K562 (cell line): ENCODE measurements at places on chromosomes 1 and 21. TPM values are rescaled to one million over a fixed set of nuclear protein-coding genes. Genes with fewer than 3 reads are reported as not detected.

- no peak for DNase-seq
Observed at GRCh38 chr1:32100359-32100758, 7.5 kb upstream of the KPNA6 start.

GRCh38 chr1:36796733-36797132 lies 237.6 kb downstream of the GRIK3 start:
- no peak for DNase-seq

Gene LEFTY2
- not detected in 2 replicates for total RNA-seq

GRCh38 chr1:115090540-115090939 lies 1.2 kb upstream of the TSPAN2 start:
- DNase-seq: no peak

Gene XKR8
- total RNA-seq: 2.5 and 2.8 TPM in 2 replicates

DNA sequence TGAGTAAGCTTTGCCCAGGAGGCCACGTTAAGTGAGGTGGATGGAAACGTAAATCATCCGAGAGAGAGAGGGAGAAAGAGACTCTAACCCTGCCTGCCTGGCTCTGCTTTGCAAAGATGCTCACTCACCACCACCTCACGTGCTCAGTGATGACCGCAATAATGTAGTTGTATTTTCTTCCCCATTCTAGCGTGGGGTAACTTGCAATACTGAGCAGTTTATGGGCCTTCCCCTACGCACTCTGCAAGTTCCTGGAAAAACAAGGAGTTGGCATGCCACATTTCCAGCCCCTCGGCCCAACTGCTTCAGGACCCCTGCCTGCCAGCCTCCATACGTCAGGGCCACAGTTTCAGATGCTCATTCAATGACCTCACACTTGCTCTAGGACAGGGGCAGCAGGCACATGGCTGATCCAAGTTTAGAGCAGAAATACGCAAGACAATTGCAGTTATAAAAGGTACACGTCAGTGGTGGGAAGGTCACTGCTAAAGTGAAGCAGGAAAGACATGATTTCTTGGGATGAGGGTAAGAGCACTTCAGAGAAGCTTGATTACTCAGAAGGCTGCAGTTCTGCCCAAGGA lies 112.5 kb upstream of the RAB4A start:
- DNase-seq: no peak

GRCh38 chr1:115495625-115496024 lies 146.1 kb upstream of the VANGL1 start:
- no peak for DNase-seq

DNA sequence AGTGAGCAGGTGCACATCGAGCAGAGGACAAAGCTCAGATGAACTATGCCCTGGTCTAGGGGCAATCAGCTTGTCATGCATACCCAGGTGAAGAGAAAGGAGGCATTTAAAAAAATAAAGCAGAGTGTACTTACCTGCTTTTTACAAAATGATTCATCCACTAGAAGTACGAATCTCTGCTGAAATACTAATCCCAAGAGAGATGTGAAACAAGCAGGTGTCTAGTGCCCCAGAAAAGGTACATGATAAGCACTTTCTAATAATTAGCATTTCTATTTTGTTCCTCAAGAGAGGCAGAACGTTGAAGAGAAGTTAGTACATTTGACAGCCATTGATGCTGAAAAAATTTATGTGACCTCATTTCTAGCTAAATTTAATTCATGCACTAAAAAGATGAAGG lies 31.1 kb downstream of the CHODL start:
- no peak for DNase-seq

DNA sequence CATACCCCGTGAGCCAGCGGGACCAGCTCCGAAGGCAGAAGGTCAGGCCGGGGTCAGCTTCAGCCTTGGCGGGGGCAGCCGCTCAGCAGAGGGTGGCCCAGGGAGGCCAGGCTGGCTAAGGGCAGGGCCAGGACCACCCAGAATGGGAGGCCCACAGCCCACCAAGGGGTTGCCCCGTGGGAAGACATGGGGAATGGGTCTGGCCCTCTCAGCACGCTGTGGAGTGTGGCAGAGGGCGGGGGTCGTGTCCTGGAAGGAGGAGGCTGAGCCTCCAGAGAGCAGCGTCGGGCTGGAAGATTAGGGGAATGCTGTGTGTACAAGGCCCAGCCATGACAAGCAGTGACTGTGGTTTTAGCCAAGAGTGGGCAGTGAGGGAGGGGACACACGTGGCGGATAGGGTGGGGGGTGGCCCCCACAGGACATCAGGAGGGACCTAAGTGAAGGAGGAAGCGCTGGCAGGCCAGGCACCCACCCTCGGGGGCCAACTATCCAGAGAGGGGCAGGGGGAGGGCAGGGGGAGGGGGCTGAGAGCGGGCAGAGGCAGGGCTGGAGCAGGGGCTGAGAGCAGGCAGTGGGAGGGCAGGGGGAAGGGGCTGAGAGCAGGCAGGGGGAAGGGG lies 43.9 kb upstream of the POFUT2 start:
- no peak for DNase-seq

GRCh38 chr1:199157494-199157893 lies 518.7 kb downstream of the PTPRC start:
- no peak for DNase-seq

DNA sequence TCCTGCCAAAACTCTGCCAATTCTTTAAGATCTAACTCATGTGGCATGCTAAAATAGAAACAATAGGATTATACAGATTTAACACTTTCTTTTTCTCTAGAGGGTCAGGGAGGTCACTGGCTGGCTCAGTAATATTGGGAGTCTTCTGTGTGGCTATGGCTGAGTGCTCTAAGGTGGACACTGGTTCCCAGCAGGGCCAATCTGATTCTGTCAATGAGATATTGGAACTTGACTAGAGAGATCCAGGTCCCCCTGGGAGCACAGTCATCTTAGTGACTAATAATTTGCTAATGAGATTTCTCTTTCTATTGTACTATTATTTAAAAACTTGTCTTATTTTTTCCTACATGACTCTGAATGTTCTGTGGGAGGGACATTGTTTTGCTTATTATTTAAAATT lies 69.1 kb upstream of the ZP4 start:
- no peak for DNase-seq

Gene RXFP4
- not detected in 2 replicates for total RNA-seq

GRCh38 chr1:21594935-21595897 lies 73.9 kb downstream of the RAP1GAP start:
- peak; percentile 87 for DNase-seq

Gene FAM78B
- total RNA-seq: 0.35 and 0.36 TPM in 2 replicates

DNA sequence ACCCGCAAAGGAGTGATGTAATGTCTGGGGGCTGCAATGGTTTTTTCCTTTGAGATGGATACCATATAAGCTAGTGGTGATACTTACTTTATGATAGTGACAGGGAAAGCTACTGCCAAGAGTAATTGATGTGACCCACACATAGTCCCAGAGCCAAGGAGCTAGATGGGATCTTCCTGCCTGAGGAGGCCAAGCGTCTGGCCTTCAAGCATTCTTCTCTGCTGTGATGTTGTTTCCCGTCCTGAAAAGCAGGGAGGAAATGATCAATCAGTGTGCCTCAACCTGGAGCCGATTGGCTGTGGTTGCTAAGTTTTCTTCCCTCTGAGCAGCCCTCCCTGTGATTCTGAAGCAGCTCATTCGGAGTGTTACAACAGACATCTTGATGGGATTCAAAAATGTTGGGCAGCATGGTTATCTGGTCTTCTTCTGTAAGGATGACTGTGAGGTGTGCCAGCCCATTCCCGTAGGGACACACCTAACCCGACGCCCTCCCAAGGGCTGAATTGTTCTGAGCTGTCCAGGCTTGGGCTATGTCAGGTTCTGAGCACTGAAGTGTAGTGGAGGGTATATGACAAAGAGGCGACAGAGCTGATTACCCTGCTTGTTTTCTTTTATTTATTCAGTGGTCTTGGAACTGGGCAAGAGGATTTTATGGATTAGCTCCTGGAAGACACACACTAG lies 56.7 kb downstream of the UCK2 start:
- no peak for DNase-seq

DNA sequence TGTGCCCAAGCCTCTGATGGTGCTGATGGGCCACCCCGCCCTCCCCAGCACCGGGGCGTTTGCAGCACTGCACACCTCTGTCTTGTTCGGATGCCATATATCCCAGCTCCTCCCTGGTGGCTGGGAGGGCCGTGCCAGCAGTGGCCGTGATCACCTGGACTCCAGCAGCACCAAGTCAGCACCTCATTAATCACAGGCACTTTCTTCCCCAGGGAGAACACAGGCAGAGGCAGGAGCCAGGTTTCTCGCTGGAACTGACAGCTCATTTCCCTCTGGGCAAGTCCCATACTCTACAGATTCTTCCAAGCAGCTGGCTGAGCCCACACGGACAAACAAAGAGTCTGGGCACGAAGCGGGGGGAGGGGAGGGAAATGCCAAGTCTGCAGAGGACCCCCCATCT lies 141.7 kb upstream of the EDN2 start:
- no peak for DNase-seq

DNA sequence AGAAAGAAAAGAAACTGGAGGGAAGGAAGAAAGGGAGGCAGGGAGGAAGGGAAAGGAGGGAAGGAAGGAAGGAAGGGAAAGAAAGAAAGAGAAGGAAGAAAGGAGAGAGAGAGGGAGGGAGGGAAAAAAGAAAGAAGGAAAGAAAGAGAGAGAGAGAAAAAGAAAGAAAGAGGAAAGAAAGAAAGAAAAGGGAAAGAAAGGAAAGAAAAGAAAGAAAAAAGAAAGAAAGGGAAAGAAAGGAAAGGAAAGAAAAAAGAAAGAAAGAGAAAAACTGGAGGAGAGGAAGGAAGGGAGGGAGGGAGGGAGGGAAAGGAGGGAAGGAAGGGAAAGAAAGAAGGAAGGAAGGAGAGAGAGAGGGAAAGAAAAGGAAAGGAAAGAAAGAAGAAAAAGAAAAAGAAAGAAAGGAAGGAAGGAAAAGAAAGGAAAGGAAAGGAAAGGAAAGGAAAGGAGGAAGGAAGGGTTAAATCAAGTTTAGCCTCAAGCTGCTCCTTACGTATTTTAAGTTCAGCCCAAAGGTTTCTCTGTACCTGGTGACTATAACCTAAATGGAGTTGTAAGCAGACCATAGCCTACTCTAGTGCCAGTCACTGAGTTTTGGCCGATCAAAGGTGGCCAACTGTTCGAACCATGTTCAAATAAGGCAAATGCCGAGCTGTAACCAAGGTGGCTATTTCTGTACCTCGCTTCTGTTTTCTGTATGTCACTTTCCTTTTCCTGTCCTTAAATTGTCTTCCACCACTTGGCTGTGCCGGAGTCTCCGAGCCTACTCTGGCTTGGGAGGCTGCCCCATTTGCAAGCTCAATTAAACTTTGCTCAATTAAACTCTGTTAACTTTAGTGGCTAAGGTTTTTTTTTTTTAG lies 37.8 kb upstream of the TMPRSS2 start:
- no peak for DNase-seq

- peak; percentile 35 for DNase-seq
Observed at GRCh38 chr21:35508139-35508888, 459.2 kb upstream of the RUNX1 start.

Gene HPCAL4
- total RNA-seq: 0.04 TPM in 2 replicates

DNA sequence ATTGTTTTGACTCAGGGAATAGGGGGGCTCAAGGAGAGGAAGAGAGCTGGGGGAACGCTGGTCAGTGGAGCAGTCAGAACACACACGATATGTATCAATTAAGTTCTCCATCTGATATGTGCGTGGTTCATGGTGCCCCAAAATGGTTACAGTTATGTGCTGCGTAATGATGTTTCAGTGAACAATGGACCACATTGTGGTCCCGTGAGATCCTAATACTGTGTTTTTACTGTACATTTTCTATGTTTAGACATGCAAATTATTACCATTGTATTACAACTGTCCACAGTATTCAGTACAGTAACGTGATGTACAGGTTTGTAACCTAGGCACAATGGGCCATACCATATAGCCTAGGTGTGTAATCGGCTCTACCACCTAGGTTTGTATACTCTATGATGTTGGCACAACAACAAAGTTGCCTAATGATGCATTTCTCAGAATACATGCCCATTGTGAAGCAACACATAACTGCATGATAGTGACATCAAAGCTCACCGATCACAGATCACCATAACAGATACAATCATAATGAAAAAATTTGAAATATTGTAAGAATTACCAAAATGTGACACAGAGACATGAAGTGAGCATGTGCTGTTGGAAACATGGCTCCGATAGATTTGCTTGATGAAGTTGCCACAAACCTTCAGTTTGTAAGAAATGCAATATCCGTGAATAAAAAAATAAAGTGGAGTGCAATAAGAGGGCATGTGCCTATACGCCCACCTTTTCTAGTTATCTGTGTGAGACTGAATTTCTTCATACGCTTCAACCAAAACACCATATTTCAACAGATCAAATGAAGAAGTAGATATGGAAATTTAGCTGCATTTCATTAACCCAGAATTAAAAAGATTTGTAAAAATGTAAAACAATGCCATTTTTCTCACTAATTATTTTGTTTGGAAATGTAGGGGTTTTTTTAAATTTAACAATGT lies 14.8 kb upstream of the TMEM54 start:
- DNase-seq: no peak

GRCh38 chr1:201421041-201421440 lies 489 bp downstream of the TNNI1 start:
- no peak for DNase-seq

- DNase-seq: no peak
Observed at GRCh38 chr21:21177353-21177986, 179.3 kb downstream of the NCAM2 start.

DNA sequence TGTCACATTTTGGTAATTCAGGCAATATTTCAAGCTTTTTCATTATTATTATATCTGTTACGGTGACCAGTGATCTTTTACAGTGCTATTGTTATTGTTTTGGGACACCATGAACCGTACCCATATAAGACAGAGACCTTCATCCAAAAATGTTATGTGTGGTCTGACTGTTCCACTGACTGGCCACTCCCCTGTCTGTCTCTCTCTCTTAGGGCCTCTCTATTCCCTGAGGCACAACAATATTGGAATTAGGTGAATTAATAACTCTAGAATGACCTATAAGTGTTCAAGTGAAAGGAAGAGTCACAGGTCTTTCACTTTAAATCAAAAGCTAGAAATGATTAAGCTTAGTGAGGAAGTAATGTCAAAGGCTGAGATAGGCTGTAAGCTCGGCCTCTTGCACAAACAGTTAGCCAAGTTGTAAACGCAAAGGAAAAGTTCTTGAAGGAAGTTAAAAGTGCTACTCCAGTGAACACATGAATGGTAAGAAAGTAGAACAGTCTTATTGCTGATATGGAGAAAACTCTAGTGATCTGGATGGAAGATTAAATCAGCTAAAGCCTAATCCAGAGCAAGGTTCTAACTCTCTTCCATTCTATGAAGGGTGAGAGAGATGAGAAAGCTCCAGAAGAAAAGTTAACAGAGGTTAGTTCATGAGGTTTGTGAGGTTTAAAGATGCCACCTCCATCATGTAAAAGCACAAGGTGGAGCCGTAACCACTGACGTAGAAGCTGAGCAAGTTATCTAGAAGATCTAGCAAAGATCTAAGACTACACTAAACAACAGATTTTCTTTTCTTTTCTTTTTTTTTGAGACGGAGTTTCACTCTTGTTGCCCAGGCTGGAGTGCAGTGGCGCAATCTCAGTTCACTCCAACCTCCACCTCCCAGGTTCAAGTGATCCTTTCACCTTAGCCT lies 19.7 kb upstream of the DIPK1A start:
- no peak for DNase-seq

GRCh38 chr1:182299728-182300616 lies 91.6 kb downstream of the GLUL start:
- peak; percentile 98 for DNase-seq

DNA sequence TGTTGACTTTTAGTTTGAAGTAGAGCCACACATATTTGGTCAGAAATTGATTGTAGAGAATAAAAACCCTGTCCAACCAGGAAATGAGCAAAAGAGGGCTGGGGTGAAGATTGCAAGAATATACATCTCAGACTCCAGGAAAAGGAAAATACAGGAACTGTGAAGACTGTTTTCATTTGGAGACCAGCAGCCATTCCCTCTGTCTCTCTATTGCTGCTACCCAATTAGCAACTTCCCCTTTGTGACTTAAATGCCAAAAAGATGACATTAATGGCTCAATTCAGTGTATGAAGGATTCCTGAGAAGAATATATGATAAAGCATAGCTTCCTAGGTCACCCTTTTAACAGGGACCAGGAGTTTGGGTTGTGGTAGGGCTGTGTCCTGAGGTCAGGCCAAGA lies 31.6 kb upstream of the CEP350 start:
- DNase-seq: no peak
